ENCODE measurements at places on chromosomes 2 and 18. TPM values are rescaled to one million over a fixed set of nuclear protein-coding genes. Genes with fewer than 3 reads are reported as not detected.

Gene LRATD1
- 21.6 TPM for total RNA-seq

Gene RFX8
- total RNA-seq, result not detected

- DNase-seq, result no peak
- H3K4me3 ChIP-seq, result no peak overlapping the region
- no peaks in the 10 kb centered on the region for H3K27me3 ChIP-seq
- H3K27ac ChIP-seq, result no peak overlapping the region
These were observed 1012.4 kb upstream of the CRIM1 start for GRCh38 chr2:35343135-35343534.

Gene AKAIN1
- total RNA-seq, result 1.1 TPM

Gene TUBB8B
- total RNA-seq, result not detected

Gene SLC30A3
- 0.53 TPM for total RNA-seq

Gene PJVK
- total RNA-seq, result 8.0 TPM

GRCh38 chr18:55455938-55456337 is 132.1 kb downstream of the TCF4 start:
- peaks cover 41% of the 10 kb centered on the region for H3K4me1 ChIP-seq
- H3K36me3 ChIP-seq, result peaks cover 9% of the 10 kb centered on the region
- DNase-seq, result no peak
- H3K27me3 ChIP-seq, result no peaks in the 10 kb centered on the region

GRCh38 chr2:209694748-209695147 is 76.9 kb upstream of the UNC80 start:
- peaks cover 5% of the 10 kb centered on the region for H3K4me1 ChIP-seq
- no peaks in the 10 kb centered on the region for H3K36me3 ChIP-seq
- no peak for DNase-seq
- peaks cover 5% of the 10 kb centered on the region for H3K27me3 ChIP-seq

DNA sequence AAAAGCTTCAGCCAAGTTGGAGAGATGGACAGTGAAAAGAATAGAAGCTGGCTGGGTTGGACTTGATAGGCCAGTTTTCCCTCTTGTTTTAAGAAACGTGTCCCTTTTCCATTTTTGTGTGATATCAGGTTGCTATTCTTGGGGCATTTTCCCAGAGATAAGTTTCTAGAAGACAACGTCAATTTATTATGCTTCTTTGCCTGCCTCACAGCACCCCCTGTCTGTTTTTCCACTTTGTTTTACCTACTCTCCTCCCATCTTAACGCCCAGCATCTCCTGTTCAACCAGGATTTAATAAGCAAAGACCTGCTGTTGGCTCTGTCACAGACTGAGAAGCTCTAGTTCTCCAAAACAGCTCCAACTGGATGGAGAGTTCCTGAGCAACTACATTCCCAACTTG is 317.8 kb upstream of the ZNF521 start:
- H3K27me3 ChIP-seq, result no peaks in the 10 kb centered on the region
- no peak overlapping the region for H3K27ac ChIP-seq
- H3K36me3 ChIP-seq, result no peaks in the 10 kb centered on the region
- no peak for DNase-seq

- no peaks in the 10 kb centered on the region for H3K4me1 ChIP-seq
- no peak overlapping the region for H3K4me3 ChIP-seq
- DNase-seq, result no peak
- no peaks in the 10 kb centered on the region for H3K36me3 ChIP-seq
- no peaks in the 10 kb centered on the region for H3K27me3 ChIP-seq
These were observed 219.2 kb downstream of the LRP1B start for GRCh38 chr2:141911485-141912066.

Gene MOGAT1
- total RNA-seq, result 0.45 TPM

DNA sequence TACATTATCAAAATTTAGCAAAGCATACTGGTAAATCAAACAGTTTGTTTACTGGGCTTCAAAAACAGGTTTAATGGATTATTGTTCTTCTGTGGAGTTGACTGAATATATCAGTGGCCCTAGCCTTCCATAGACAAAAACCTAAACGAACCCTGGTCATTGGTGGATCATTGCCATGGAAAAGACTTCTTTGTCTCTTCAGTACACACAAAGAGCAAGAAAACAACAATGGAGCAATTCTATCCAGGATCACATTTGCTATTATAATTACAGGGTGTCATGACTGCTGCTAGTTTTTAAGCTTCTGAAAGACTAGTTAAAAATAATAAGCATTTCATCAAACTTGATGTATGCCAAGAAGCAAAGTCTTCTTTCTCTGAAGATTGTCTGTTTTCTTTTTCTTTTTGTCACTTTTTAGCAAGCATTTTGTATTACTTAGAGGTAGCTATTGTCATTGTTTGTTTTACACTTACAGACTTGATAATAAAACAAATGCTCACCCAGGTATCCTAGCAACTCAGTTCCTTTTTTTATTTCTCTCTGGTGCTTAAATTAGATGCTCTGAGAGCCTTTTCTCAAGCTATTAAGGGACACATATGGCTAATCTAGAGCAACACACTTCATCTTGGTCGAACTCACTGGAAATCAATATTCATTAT is 1228.7 kb upstream of the DDX18 start:
- no peak overlapping the region for H3K4me3 ChIP-seq
- no peaks in the 10 kb centered on the region for H3K27me3 ChIP-seq
- DNase-seq, result no peak
- no peaks in the 10 kb centered on the region for H3K4me1 ChIP-seq

Gene LAMA1
- total RNA-seq, result 59.3 TPM

DNA sequence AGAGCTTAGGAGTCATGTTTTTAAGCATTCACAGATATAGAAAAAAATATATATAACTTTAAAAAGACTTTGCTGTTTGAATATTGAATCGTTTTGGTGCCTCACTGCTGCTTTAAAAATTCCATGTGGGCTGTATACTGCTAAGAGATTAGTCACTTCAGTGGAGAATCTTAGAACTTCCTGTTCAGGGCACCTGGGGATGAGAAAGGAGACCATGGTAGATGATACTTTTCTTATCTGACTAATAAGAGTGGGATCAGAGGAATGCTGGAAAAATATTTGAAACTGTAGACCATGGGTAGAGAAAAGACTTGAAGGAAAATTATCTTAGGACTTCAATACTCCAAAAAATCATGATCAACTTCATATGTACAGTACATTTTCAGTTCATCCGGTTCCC is 442.2 kb upstream of the SETBP1 start:
- peaks cover 4% of the 10 kb centered on the region for H3K27me3 ChIP-seq
- DNase-seq, result no peak
- H3K4me3 ChIP-seq, result no peak overlapping the region
- no peaks in the 10 kb centered on the region for H3K4me1 ChIP-seq

DNA sequence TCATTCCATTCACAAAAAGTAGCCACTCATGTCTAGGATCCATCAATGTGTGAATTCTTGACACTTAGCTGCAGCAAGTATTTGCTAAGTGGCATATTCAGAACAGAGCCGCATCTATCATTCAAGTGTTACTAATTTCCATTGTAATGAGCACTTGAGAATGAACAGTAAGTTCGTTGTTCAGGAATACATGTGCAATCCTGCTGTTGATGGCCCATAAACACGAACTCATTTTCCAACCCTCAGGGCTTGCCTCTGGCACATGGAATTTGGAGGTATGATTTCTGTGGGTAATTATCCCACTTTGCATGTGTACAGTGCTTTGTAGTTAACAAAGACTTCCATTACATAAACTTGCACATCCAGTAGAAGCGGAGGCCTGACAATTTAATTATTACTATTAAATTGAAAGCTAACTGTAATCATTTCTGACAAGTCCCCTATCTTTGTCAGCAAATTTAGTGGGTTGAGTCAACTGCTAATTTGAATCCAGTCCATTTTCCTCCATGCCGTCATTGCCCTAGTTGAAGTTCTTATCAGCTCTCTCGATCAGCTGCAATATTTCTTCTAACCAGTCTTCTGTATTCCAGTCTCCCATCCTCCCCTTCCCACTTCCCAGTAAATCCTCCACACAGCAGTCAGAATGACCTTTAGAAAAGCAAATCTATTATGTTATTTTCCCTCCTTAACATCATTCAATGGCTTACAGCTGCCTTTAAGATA is 116.0 kb upstream of the AQP4 start:
- H3K4me3 ChIP-seq, result peak overlapping the region; percentile 4
- peaks cover 14% of the 10 kb centered on the region for H3K4me1 ChIP-seq
- no peaks in the 10 kb centered on the region for H3K27me3 ChIP-seq
- DNase-seq, result no peak
- no peak overlapping the region for H3K27ac ChIP-seq

DNA sequence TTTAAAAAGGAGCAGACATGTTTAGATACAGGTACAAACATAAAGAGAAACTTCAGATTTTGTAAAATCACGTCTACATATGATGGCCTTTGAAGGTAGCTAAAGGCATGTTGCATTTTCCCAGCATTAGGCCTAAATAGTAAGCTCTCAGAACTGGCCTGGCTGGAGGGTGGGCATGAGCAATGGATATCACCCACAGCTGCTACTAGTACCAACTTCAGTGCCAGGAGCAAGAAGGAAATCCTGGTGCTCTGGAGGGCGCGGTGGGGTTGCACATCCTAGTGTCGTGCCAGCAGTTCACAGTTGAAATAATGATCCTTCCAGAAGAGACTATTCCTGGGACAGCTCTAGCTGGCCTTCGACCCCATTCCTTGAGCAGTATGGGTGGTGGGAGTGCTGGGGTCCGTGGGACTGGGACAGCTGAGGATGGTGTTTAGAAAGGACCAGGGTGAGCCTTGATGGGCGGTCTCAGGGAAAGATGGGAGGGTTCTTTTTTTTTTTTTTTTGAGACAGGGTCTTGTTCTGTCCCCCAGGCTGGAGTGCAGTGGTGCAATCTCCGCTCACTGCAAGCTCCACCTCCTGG is 4.9 kb downstream of the DES start:
- no peak overlapping the region for H3K27ac ChIP-seq
- DNase-seq, result no peak
- peaks cover 24% of the 10 kb centered on the region for H3K27me3 ChIP-seq
- no peaks in the 10 kb centered on the region for H3K36me3 ChIP-seq
- H3K4me3 ChIP-seq, result no peak overlapping the region

Gene RAPH1
- total RNA-seq, result 15.4 TPM

- peaks cover 96% of the 10 kb centered on the region for H3K27me3 ChIP-seq
- H3K27ac ChIP-seq, result no peak overlapping the region
These were observed 34.3 kb upstream of the ATP6V1B1 start for GRCh38 chr2:70901227-70902066.

DNA sequence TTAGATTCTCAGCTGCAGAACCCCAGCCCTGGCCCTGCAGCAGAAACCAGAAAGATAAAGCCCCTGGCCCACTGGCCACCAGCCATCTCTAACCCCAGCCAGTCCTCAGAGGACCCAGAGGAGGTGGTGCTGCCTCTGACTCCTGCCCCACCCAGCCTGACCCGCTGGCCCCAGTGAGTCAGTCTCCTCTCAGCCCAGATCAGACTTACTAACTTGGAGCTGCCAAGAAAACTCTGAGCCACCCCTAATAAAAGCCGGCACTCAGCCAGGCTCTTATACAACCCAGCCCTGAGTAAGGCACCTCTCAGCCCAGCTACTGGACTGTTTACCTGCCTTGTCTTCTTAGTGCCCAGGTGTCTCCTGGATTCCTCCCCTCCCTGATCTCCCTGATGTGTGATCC is 2.0 kb downstream of the SLC14A2 start:
- no peak overlapping the region for H3K27ac ChIP-seq
- H3K4me3 ChIP-seq, result no peak overlapping the region
- H3K4me1 ChIP-seq, result peaks cover 9% of the 10 kb centered on the region
- DNase-seq, result no peak
- peaks cover 19% of the 10 kb centered on the region for H3K27me3 ChIP-seq
- no peaks in the 10 kb centered on the region for H3K36me3 ChIP-seq

Gene RIT2
- total RNA-seq, result not detected

GRCh38 chr2:5697562-5697961 is 5.4 kb downstream of the SOX11 start:
- peaks cover 13% of the 10 kb centered on the region for H3K27me3 ChIP-seq
- DNase-seq, result no peak
- peaks cover 28% of the 10 kb centered on the region for H3K4me1 ChIP-seq
- peak overlapping the region; percentile 43 for H3K27ac ChIP-seq

Gene NYAP2
- total RNA-seq, result 1.00 TPM

GRCh38 chr2:226050822-226051221 is 651.3 kb downstream of the NYAP2 start:
- no peaks in the 10 kb centered on the region for H3K27me3 ChIP-seq
- H3K27ac ChIP-seq, result no peak overlapping the region
- H3K4me1 ChIP-seq, result peaks cover 21% of the 10 kb centered on the region
- no peak for DNase-seq

Gene TCF7L1
- 27.4 TPM for total RNA-seq

Data from type B pancreatic cell (in vitro differentiated cells).